Right hindlimb (tissue), 1 donor: ENCODE measurements at places on chromosomes 6 and 20.

- no peak for DNase-seq
Observed at GRCh38 chr20:49692941-49693340, 20.7 kb downstream of the B4GALT5 start.

DNA sequence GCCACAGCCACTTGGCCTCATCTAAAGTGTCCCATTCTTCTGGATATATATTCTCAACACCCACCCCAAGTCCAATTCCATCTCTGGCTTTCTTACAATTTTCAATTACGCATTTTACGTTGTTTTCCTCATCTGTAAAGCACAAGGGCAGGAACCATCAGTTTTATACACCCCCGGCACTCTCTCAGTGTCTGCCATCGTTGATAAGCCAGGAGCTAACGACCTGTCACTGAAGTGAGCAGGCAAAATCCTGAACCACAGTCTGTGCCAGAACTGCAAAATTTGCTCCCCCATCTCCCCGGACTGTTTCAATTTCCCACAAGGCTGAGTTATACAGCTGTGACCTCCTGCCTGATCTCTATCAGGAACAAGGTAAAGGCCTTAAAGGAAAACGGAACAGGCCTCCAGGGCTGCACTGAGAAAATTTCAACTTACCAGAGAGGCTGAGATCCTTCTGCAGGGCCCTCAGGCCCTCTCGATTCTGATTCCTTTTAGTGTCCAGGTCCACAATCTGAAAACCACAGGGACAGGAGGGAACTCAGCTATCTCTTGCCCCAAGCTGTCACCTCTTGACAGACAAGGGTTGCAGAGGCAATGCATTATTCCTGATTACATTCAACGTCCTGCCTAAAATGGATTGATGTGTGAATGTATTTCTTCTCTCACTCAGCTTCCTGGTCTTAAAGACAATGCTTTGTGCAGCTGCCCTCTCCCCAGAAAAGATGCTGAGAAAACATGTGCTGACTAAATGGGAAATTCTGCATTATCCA, 1.8 kb downstream of the PDRG1 start:
- DNase-seq, result no peak

- DNase-seq, result no peak
Observed at GRCh38 chr6:11155589-11155988, 44.1 kb upstream of the ERVFRD-1 start.

DNA sequence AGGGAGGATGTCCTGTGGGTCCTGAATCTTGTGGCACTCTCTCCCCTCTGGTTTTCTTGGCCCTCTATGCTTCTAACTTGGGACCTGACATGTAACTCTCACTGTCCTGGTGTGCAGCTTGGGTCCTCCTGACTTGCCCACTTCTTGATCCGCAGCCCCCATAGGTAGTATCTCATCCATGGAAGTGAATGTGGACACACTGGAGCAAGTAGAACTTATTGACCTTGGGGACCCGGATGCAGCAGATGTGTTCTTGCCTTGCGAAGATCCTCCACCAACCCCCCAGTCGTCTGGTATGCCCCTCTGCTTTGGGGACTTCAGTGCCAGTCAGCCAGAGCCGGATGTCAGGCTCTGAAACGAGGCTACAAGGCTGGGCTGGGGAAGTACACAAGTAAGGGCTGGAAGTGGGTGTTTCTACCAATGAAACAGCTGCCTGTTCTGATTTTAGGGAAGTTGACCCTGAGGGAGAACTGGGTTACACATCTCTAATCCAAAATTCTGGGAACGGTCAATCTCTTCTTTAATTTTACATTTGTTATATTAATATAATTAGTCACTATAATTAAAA, 641 bp downstream of the DBNDD2 start:
- DNase-seq, result no peak

- DNase-seq, result no peak
Observed at GRCh38 chr6:26067367-26067766, 19.9 kb upstream of the HFE start.

DNA sequence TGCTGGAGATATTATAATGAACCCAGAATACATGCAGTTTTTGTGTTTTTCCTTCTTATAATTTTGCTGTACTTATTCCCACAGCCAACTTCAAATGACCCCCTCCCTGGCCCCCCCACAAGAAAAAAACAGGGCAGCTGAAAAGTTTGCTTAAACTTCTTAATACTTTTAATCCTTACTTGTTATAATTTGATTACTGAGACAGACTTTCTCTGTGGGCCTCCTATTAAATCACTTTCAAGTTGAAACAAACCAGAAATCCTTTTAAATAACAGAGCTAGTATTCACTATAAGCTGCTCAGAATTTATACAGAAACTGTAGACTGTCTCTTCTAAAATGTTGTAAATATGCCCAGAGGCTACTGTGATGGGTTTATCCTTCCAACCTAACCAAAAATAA, 106.3 kb downstream of the CENPW start:
- no peak for DNase-seq

- no peak for DNase-seq
Observed at GRCh38 chr20:14453259-14453658, 115.8 kb upstream of the FLRT3 start.

DNA sequence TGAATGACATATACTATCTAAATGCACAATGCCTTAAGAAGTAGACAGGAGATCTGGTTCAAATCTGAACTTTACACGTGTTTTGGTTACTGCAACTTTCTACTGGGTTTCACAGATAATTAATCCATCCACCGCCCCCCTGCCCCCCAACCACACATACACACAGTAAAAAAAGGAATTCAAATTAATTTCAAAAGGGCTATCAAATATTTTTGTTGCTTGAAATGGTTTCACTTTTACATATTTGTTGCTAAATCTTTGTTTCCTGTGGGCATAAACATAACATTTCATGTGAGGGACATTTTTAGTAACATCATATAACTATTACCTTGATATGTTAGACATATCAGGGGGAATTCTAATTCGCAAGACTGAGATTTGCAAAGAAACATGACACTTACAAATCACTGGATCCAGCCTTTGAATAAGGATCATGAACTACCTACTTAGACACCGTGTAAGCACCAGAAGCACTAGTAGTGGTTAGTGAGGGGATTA, 7.5 kb downstream of the NEDD9 start:
- DNase-seq, result no peak

DNA sequence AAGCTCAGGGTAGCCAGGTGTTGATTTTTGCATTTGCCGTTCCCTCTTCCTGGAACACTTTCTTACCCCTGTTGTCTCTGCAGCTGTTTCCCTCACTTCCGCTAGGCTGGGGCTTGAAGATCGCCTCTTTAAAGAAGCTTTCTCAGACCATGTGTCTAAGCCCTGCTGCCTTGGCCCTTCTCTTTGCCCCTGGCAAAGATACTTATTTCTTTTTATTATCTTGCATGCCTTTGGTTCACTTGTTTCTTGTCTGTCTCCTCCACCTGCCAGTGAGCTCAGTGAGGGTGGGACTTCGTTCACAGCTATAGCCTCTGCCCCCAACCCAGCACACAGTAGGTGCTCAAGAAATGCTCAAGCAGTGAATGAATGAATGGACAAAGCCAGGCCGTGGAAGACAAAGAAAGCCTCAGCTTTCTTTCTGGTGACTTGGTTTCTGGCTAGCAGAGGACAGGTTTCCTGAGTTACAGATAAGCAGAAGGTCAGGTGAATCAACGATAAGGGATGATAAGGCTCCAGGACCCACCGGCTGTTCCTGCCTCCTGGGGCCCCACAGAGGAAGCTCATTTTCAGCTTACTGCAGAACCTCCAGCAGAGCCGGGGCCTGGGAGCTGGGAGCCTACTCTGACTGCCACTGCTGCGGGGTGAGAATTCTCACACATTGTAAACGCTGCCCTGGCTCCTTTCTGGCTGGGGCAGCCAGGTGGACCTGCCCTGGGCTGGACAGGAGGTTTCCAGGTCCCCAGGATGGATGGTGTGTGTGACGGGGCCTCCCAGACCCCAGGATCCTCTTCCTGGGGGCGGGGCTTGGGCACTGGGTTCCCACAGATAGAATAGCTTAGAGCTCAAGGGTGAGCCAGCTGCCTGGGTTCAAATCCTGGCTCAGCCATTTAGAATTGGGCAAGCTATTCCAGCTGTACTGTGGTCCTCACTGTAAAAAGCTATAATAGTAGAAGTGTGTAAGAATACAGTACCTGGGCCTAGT, 29.8 kb downstream of the SNAI1 start:
- DNase-seq, result no peak

DNA sequence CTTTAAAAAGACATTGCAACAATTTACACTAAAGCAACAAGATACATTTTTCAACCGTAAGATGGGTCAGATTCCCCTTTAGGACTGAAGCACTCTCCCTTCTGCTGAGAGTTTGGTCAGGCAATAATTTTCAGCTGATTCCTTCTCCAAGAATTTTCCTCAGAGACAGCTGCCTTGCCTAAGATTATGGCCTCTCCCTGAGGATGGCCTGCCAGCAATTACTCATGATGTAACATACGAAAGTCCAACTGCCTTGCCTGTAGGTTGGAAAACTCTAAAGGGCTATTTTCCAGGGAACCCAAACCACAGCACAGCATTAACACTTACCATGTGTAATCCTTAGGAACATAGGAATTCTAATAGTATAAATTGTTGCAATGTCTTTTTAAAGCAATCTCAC, 229.1 kb upstream of the FLRT3 start:
- DNase-seq, result peak; percentile 44

GRCh38 chr20:24933266-24933908, 15.7 kb upstream of the CST7 start:
- DNase-seq, result no peak
